ENCODE measurements at places on chromosomes 6 and 20. TPM values are rescaled to one million over a fixed set of nuclear protein-coding genes. Genes with fewer than 3 reads are reported as not detected.

- no peak overlapping the region for H3K4me3 ChIP-seq
- H3K27me3 ChIP-seq: peaks cover 3% of the 10 kb centered on the region
- H3K4me1 ChIP-seq: no peaks in the 10 kb centered on the region
These were observed 337.0 kb downstream of the THBS2 start for GRCh38 chr6:168916576-168917211.

GRCh38 chr6:11460001-11460668, 77.4 kb upstream of the TMEM170B start:
- no peak overlapping the region for H3K4me3 ChIP-seq
- DNase-seq: no peak
- no peak overlapping the region for H3K27ac ChIP-seq
- no peaks in the 10 kb centered on the region for H3K27me3 ChIP-seq

- no peak overlapping the region for H3K4me3 ChIP-seq
- H3K27me3 ChIP-seq: no peaks in the 10 kb centered on the region
These were observed 60.0 kb downstream of the OR2J2 start for GRCh38 chr6:29230666-29231065.

DNA sequence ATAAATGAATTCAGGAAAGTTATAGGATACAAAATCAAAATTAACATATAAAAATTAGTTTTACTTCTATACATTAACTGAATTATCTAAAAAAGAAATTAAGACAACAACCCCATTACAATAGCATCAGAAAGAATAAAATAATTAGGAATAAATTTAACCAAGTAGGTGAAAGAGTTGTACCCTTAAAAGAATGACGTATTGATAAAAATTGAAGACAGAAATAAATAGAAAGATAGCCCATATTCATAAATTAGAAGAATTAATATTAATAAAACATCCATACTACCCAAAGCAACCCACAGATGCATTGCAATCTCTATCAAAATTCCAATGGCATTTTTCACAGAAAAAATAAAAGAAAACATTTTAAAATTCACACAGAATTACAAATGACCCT, 242.8 kb downstream of the MMUT start:
- no peaks in the 10 kb centered on the region for H3K4me1 ChIP-seq
- no peaks in the 10 kb centered on the region for H3K36me3 ChIP-seq
- no peak overlapping the region for H3K4me3 ChIP-seq
- H3K27ac ChIP-seq: no peak overlapping the region
- no peaks in the 10 kb centered on the region for H3K27me3 ChIP-seq

GRCh38 chr6:44797746-44798145, 410.2 kb downstream of the CDC5L start:
- no peak overlapping the region for H3K27ac ChIP-seq
- no peak for DNase-seq
- H3K4me1 ChIP-seq: no peaks in the 10 kb centered on the region

DNA sequence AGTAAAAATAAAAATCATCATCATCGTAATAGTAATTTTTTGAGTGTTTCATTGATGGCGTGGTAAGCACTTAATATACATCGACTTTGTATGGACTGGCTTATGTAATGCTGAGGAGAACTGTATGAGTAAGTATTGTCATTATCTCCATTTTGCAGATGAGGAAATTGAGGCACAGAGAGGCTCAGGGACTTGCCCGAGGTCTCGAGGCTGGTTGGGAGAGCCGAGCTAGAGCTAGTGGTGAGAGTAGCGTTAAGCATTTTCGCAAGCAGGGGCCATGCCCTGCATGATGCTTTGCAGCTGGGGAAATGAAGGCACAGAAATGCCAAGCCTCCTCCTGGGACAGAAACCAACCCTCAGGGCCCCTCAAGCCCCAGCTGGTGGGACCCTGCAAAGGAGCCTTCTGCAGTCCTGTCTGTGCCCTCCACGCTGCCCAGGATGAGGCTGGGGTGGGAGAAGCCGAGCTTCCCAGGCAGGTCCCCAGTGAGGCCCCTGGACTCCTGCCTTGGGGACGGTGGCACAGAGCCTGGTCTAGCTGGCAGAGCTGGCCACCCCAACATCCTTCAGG, 31.1 kb upstream of the STX16 start:
- no peak for DNase-seq
- H3K36me3 ChIP-seq: no peaks in the 10 kb centered on the region
- H3K4me1 ChIP-seq: peaks cover 10% of the 10 kb centered on the region
- no peak overlapping the region for H3K4me3 ChIP-seq
- no peaks in the 10 kb centered on the region for H3K27me3 ChIP-seq

DNA sequence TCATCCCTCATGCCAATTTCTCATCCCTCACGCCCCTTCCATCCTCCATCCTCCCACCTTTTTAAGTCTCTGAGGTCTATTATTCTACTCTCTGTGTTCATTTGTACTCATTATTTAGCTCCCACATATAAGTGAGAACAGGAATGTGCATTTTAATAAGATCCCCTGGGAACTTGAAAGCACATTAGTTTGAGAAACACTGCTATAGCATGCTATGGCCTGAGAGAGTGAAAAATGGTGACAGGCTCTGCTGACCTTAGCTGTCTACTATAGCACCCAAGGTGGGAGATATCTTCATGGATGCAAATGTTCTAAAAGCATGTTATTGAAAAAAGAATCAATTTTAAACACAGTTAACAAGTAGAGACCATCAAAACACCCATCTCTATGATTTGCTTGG, 712.0 kb downstream of the TFAP2A start:
- H3K27ac ChIP-seq: no peak overlapping the region
- H3K36me3 ChIP-seq: no peaks in the 10 kb centered on the region
- no peaks in the 10 kb centered on the region for H3K27me3 ChIP-seq
- DNase-seq: no peak

DNA sequence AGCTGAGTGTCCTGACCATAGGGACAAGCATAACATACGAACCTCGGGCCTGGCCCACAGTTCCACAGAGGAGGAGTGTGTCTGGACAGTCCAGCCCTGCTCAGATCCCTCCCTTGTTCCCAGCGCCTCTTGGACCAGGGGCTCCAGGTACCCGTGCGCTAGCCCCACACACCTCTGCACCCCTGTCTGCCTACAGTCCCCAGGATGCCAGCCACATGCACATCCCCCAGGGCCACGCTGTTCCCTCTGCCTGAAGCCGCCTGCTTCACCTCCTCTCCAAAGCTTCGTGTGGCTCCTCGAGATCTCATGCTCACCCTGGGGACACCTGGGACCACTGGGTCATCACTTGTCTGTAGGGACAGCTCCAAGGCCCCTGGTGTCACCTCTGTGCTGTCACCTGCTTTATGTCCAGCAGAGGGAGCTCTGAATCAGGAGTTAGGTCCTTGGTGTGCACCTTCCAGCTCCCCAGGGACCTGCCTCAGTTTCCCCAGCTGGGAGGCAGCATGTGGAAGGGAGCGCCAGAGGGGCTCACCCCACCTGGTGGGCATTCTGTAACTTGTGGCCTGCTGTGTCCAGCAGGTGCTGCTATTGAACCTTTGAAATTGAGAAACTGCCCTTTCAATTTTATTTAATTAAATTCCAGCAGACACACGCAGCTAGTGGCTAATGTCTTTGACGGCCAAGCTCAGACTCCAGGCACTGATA, 7.3 kb upstream of the YTHDF1 start:
- DNase-seq: no peak
- no peaks in the 10 kb centered on the region for H3K27me3 ChIP-seq

DNA sequence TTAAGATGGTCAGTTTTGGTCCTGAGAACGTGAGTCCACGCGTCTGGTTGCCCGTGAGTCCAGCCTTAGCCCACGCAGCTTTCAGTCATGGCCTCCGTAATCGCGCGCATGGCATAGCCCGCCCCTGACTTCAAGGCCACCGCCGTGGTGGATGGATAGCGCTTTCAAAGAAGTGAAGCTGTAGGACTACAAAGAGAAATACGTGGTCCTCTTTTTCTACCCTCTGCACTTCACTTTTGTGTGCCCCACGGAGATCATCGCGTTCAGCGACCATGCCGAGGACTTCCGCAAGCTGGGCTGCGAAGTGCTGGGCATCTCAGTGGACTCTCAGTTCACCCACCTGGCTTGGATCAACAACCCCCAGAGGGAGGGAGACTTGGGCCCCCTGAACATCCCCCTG, 142.0 kb upstream of the MCHR2 start:
- H3K27me3 ChIP-seq: no peaks in the 10 kb centered on the region
- no peak overlapping the region for H3K27ac ChIP-seq
- H3K4me1 ChIP-seq: no peaks in the 10 kb centered on the region
- no peaks in the 10 kb centered on the region for H3K36me3 ChIP-seq

DNA sequence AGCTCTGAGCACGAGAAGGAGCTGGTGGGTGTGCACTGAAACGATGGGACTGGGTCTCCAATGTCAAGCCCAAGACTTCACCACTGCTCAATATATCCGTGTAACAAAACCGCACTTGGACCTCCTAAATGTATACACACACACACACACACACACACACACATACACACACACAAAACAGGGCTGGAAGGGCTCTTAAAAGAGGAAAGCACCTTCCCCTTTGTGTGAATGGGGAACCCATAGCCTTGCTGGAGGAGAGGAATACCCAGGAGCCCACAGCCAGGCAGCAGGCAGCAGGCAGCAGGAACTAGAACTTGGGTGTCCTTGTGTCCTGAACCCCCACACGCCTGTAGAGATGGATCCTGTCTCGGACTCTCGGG, 29.8 kb downstream of the TGM2 start:
- peak overlapping the region; percentile 83 for H3K27ac ChIP-seq
- no peak overlapping the region for H3K4me3 ChIP-seq
- no peak for DNase-seq
- H3K4me1 ChIP-seq: peaks cover 41% of the 10 kb centered on the region
- no peaks in the 10 kb centered on the region for H3K27me3 ChIP-seq

- no peaks in the 10 kb centered on the region for H3K4me1 ChIP-seq
- H3K27ac ChIP-seq: no peak overlapping the region
- H3K27me3 ChIP-seq: no peaks in the 10 kb centered on the region
- H3K36me3 ChIP-seq: no peaks in the 10 kb centered on the region
- DNase-seq: no peak
These were observed 69.0 kb downstream of the TCP11 start for GRCh38 chr6:35072051-35072697.

GRCh38 chr6:116369540-116369939, 1.2 kb upstream of the DSE start:
- no peak for DNase-seq
- H3K36me3 ChIP-seq: no peaks in the 10 kb centered on the region
- H3K4me3 ChIP-seq: no peak overlapping the region
- no peaks in the 10 kb centered on the region for H3K4me1 ChIP-seq
- H3K27ac ChIP-seq: no peak overlapping the region

GRCh38 chr6:158853072-158853879, 34.1 kb upstream of the EZR start:
- peak overlapping the region; percentile 66 for H3K27ac ChIP-seq
- peaks cover 57% of the 10 kb centered on the region for H3K4me1 ChIP-seq
- H3K4me3 ChIP-seq: peak overlapping the region; percentile 39
- DNase-seq: peak; percentile 88

GRCh38 chr6:108395297-108395696, 100.4 kb downstream of the AFG1L start:
- H3K4me3 ChIP-seq: no peak overlapping the region
- no peaks in the 10 kb centered on the region for H3K36me3 ChIP-seq
- no peak overlapping the region for H3K27ac ChIP-seq
- DNase-seq: no peak
- no peaks in the 10 kb centered on the region for H3K4me1 ChIP-seq

GRCh38 chr20:692044-692443, 16.4 kb upstream of the SCRT2 start:
- no peak overlapping the region for H3K4me3 ChIP-seq
- no peak overlapping the region for H3K27ac ChIP-seq
- peaks cover 11% of the 10 kb centered on the region for H3K27me3 ChIP-seq
- no peak for DNase-seq
- no peaks in the 10 kb centered on the region for H3K36me3 ChIP-seq
- no peaks in the 10 kb centered on the region for H3K4me1 ChIP-seq

DNA sequence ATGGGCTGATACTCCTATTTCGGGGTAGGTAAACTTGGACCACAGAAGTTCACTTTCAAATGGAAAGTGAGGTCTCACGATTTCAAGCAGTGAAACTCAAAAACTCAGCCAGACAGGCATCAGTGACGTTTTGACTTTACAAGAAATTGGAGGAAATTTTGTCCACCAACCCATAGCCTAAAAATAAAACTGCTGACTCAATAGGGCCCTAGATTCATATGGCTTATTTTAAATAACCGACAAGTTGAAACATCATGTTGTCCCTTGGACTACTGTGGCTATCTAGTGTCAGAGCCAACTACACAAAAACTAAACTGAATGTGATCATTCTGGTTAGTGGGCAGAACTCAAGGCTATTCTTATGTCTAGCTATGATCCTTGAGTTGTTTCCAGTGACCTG, 486.3 kb downstream of the GRIK2 start:
- no peaks in the 10 kb centered on the region for H3K27me3 ChIP-seq
- DNase-seq: no peak
- no peak overlapping the region for H3K4me3 ChIP-seq

DNA sequence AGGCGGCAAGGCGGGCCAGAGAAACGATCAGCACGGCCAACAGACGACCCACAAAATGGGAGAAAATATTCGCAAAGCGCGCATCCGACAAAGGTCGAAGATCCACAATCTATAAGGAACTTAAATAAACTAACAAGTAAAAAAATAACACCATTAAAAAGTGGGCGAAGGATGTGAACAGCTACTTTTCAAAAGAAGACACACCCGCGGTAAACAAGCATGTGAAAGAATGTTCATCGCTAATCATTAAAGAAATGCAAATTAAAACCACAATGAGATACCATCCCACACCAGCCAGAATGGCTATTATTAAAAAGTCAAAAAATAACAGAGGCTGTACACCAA, 117.8 kb upstream of the SIRPA start:
- no peak for DNase-seq
- H3K4me3 ChIP-seq: peak overlapping the region; percentile 57
- H3K27me3 ChIP-seq: peaks cover 3% of the 10 kb centered on the region
- no peak overlapping the region for H3K27ac ChIP-seq

DNA sequence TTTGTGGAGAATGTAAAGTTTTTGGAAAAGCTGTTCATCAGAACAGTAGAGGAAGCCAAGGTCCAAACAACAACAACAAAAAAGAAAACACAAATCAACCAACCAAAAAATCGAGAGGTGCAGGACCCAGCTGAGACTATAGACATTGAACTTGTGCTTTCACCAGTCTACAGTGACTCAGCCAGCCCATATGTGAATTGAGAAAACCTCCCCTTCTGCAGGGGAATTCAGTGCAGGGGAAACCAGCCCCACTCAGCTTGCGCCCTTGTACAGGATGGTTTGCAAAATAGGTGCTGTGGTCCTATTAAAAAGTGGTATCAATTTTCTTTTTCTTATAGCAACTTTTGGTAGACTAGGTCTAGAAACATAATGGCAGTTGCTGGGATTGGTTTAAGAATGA, 21.3 kb downstream of the MLIP start:
- H3K27ac ChIP-seq: no peak overlapping the region
- H3K36me3 ChIP-seq: no peaks in the 10 kb centered on the region
- DNase-seq: no peak
- no peak overlapping the region for H3K4me3 ChIP-seq
- no peaks in the 10 kb centered on the region for H3K27me3 ChIP-seq

DOK5 gene
- total RNA-seq: 0.18 TPM

CAP2 gene
- total RNA-seq: 37.0 TPM

HLA-DOA gene
- 0.08 TPM for total RNA-seq

BTBD9 gene
- total RNA-seq: 12.8 TPM

WFDC5 gene
- total RNA-seq: not detected

KCNK17 gene
- not detected for total RNA-seq

TMEM170B gene
- total RNA-seq: 1.3 TPM

EYA2 gene
- total RNA-seq: 1.9 TPM

CNKSR3 gene
- 18.2 TPM for total RNA-seq

PAK5 gene
- not detected for total RNA-seq

LGSN gene
- not detected for total RNA-seq

MUC21 gene
- not detected for total RNA-seq

RPS6KA2 gene
- 4.1 TPM for total RNA-seq

MANEA gene
- total RNA-seq: 20.1 TPM

COL20A1 gene
- total RNA-seq: 0.23 TPM

IGF2R gene
- total RNA-seq: 163 TPM

KIF6 gene
- not detected for total RNA-seq

All from Panc1 (cell line).